ENCODE measurements at places on chromosomes 2 and 18.

DNA sequence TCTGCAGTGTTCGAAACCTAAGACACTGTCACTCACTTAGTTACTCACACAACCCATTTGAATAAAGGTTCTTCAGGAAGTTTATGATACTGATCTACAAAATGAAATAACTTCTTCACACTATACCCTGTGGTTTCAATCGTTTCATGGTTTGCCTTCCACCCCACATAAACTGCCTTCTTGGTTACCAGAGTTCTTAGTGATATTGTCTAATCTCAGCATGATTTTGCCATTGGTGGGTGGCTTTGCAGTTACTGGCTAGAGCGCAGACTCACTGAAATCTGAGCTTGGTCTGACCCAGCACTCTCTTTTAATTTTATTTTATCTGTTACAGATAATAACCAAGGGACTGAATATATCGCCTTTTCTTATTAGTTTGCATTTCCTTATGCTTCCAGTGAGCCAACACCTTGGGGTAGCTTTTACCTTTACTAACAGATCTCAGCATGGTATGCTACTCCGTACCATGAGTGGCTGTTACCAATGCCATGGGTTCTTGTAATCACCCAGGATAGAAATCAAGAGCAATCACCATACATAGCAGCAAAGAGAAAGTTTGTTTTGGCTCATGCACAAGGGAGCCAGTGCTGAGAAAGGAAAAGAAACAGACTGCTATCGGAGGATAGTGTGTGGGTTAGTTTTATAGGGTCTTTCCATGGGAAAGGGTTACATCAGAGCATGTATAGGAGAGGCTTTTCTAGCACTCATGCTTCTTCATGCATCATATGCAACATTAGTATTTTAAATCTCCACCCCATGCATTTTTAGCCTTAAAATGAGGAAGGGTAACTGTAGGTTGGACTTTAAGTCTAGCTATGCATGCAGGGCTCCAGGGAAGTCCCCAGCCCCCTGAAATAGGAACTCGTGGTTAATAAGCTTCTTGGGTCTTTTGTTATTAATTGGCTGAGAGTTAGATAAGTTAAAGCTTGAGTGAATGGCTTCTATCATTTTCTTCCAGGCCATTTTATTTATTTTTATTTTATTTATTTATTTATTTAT is 33.3 kb downstream of the ANXA4 start:
- DNase-seq: no peak

GRCh38 chr2:191087311-191087710 is 63.5 kb downstream of the STAT4 start:
- no peak for DNase-seq

DNA sequence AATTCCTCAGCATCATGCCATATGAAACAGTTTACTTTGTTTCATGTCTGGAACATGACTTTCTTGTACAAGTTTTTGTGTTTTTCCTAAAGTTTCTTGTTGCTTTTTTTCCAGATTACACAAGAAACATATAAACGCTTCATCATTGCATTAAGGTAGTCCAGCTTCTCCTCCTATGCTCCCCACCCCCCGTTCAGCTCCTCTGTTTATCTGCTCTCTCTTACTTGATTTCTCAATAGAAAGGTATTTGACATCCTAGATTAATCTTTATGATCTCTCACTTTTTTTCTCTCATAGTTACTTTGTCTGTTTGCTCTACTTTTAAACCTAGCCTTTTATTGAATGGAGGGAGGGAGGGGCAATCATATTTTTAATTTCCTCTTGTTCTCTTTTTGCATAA is 25.4 kb downstream of the SLC40A1 start:
- no peak for DNase-seq

- no peak for DNase-seq
Observed at GRCh38 chr2:85971366-85971765, 82.6 kb upstream of the ST3GAL5 start.

- no peak for DNase-seq
Observed at GRCh38 chr18:59777636-59778035, 80.4 kb upstream of the CCBE1 start.

Data from NCI-H1092 (cell line).